ENCODE measurements at places on chromosomes 4 and X. TPM values are rescaled to one million over a fixed set of nuclear protein-coding genes. Genes with fewer than 3 reads are reported as not detected.

LIMCH1 gene
- 0.72 TPM for total RNA-seq

SLC6A14 gene
- total RNA-seq: not detected

NR3C2 gene
- 2.6 TPM for total RNA-seq

DTHD1 gene
- total RNA-seq: not detected

RGS12 gene
- 20.0 TPM for total RNA-seq

TCEAL6 gene
- total RNA-seq: not detected

MAGEA10 gene
- not detected for total RNA-seq

AFM gene
- not detected for total RNA-seq

ARAP2 gene
- 3.0 TPM for total RNA-seq

UCP1 gene
- not detected for total RNA-seq

TRMT10A gene
- total RNA-seq: 5.7 TPM

FREM3 gene
- total RNA-seq: under 0.01 TPM

RNF128 gene
- total RNA-seq: 11.0 TPM

DGAT2L6 gene
- not detected for total RNA-seq

CLTRN gene
- total RNA-seq: 0.44 TPM

FRYL gene
- 77.6 TPM for total RNA-seq

HSFX2 gene
- 0.14 TPM for total RNA-seq

PAK3 gene
- 2.2 TPM for total RNA-seq

ARSJ gene
- 23.9 TPM for total RNA-seq

TLR1 gene
- 0.44 TPM for total RNA-seq

SLC25A31 gene
- not detected for total RNA-seq

SHISA3 gene
- total RNA-seq: not detected

FGF5 gene
- 2.8 TPM for total RNA-seq

CFAP47 gene
- total RNA-seq: not detected

GLRB gene
- 8.2 TPM for total RNA-seq

EPGN gene
- not detected for total RNA-seq

USP17L20 gene
- not detected for total RNA-seq

RPA4 gene
- total RNA-seq: 1.9 TPM

AKAP17A gene
- total RNA-seq: 35.5 TPM

SULT1E1 gene
- not detected for total RNA-seq

IQCM gene
- total RNA-seq: not detected

VEGFD gene
- 0.14 TPM for total RNA-seq

UGT2B11 gene
- total RNA-seq: not detected

N4BP2 gene
- total RNA-seq: 8.6 TPM

UBL4A gene
- total RNA-seq: 33.0 TPM

All from placental pericyte (primary cell).